ENCODE measurements at places on chromosomes 13 and 19. TPM values are rescaled to one million over a fixed set of nuclear protein-coding genes. Genes with fewer than 3 reads are reported as not detected.

ZNF573 gene
- 10.8 TPM for polyA plus RNA-seq

GRCh38 chr13:20118268-20119140 lies 42.3 kb downstream of the GJA3 start:
- DNase-seq, result peak; percentile 72

PTH2 gene
- polyA plus RNA-seq, result 1.6 TPM

NLRP7 gene
- 1.2 TPM for polyA plus RNA-seq

MBD3L1 gene
- not detected for polyA plus RNA-seq

- no peak for DNase-seq
Measured at GRCh38 chr13:43422116-43422515, 364.7 kb downstream of the ENOX1 start.

KCNC3 gene
- 0.89 TPM for polyA plus RNA-seq

GRCh38 chr19:48798937-48799336 lies 11.9 kb downstream of the BCAT2 start:
- peak; percentile 77 for DNase-seq

DNA sequence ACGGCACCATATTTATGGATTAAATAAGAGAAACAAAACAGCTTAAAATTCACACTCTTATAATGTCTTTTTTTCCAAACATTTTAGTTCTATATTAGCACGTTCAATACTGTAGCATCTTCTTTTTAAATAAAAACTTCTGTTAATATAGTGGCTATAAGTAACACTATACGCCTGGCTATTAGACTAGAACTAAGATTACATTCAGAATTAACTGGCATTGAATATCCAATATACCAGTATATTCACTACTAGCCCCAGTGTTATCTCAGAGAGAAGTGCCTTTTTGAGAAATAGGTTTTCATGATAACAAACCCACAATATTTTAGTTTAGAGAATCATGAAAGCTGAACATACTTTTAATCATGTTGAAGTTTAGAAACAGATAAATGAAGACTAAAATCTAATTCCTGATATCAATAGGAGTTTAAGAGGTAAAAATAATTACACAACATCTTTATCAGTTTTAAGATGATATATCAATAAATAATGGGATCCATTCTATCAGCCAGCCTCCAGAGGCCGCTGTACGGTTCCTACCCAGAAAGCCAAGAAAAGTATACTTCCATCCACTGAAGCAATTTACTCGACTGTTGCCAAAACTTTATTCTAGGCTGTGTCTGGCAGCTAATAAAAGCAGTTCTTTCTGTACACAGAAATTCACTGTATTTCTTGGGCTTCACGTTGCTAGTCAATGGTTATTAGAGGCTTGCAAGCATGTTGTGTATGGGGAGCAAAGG lies 1113.4 kb upstream of the MIR17HG start:
- DNase-seq, result no peak

GRCh38 chr13:94317063-94317491 lies 162.4 kb downstream of the DCT start:
- no peak for DNase-seq

SIGLEC12 gene
- polyA plus RNA-seq, result not detected

GRCh38 chr19:47109541-47110375 lies 3.8 kb downstream of the ZC3H4 start:
- DNase-seq, result peak; percentile 52

DNA sequence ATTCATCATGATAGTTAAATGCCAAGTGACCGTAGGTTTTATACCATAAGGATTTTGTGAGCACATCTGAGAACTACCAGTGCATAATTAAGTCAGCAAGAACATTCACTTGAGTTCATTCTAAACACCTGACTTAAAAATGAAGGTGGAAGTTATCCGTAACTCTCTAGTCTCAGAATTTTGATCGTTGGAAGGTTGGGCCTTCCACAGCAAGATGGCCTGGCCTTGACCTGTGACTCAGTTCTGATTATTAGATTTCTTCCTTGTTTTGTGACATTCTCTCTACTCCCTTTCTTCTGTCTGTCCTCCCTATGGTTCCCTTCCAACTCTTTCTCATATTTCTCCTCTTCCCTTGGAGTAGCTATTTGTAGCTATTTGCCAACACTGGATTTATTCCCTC lies 20.0 kb upstream of the WDFY2 start:
- DNase-seq, result no peak

DNA sequence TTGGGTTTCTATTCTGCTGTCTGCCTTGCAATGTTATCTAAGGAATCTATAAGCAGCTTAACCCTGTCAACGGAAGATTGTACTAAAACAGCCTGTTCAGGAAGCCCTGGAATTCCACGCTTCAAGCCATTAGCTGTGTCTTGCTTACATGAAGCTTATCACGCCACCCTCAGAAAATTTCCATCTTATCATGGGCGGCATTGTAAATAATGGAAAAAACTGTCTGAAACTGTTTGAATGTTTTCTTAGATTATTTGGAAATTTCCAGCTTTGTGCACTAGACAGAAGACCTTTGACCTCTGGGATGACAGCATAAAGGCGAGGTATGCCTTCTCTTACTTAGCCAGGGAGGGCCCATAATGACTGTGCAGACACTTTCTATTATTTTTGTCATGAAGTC lies 319.7 kb downstream of the KCNRG start:
- no peak for DNase-seq

- DNase-seq, result no peak
Measured at GRCh38 chr19:39679791-39680168, 24.1 kb downstream of the LGALS16 start.

- peak; percentile 36 for DNase-seq
Measured at GRCh38 chr19:1985588-1986356, 29.7 kb downstream of the BTBD2 start.

GNG7 gene
- polyA plus RNA-seq, result 5.8 TPM

SKA3 gene
- 179 TPM for polyA plus RNA-seq

DNA sequence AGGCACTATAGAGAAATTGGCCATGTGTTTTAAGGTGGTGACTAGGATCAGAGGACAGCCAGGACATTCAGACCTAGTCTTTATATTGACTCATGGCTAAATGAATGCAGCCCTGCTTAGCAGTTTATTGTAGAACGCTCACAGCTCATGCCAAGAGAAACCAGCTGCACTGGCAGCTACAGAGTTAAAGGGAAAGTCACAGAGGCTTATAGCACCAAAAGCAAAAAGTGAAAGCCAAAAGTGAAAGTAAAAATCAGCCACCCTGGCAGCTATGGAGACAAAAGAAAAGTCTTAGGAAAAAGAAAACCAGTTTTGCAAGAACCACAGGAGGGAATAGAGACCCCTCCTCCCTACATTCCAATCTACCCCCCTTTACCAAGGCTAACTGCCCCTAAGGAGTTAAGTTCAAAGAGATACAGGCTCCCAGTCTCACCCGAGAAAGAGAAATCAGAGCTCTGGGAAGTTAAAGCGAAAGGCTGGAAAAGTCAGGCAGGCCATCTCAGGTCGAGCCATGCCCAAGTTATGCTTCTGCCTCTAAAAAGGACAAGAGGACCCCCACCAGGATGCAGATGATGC lies 99.0 kb downstream of the ZNF429 start:
- DNase-seq, result peak; percentile 95

PSENEN gene
- polyA plus RNA-seq, result 175 TPM

RAB3A gene
- 20.3 TPM for polyA plus RNA-seq

DNA sequence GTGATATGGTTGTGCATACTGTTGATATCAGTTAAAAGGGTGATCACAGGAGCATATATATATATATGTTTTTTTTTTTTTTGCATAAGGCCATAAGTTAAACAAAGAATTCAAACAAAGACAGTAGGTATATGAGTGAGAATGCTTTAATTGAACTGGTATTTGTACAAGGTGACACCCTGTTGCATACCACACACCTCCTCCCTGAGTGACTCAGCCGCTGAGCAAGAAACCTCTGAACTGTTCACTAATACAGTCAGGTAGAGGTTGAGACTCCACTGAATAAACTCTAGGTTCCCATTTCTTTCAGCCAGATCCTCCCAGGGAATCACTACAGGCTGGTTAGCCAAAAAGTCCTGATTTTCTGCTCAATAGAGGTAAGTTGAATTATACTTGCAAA lies at the start of gene SCEL:
TSS of gene SCEL (plus strand) at position 259 of the 400 bp plus-strand sequence. CDS start 20,170 bp downstream, outside the sequence.
- no peak for DNase-seq

DNA sequence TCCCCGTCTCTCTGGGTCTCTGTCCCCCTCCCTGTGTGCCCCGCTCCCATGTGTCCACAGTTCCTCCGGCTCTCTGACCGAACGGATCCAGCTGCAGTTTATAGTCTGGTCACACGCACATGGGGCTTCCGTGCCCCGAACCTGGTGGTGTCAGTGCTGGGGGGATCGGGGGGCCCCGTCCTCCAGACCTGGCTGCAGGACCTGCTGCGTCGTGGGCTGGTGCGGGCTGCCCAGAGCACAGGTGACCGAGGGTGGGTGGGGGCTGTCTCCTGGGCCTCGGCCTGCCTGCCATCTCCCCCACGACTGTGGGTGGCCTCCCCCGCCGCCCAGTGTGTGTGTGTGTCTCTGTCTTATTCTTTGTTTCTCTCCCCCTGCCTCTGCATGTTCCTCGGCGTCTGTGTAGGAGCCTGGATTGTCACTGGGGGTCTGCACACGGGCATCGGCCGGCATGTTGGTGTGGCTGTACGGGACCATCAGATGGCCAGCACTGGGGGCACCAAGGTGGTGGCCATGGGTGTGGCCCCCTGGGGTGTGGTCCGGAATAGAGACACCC lies 10.3 kb downstream of the TRPM4 start:
- no peak for DNase-seq

RPS28 gene
- 1,790 TPM for polyA plus RNA-seq

DNA sequence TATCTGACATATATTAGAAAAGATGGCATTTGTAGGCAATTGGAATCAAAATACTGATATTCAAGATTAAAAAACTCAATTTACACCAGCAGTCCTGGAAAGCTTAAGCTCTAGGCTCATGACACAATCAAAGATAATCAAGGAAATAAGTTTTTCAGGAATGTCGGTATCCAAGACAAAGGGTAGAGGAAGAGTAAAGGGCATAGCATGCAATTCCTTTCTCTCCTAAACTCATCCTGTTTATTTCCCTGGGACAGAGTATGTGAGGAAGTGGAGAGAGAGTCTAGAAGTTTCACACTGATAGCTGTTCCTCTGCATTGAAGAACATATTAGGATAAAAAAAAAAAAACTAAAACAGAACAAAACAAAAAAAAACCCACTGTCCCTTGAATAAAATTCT lies 2452.1 kb downstream of the PCDH9 start:
- DNase-seq, result peak; percentile 17

DNA sequence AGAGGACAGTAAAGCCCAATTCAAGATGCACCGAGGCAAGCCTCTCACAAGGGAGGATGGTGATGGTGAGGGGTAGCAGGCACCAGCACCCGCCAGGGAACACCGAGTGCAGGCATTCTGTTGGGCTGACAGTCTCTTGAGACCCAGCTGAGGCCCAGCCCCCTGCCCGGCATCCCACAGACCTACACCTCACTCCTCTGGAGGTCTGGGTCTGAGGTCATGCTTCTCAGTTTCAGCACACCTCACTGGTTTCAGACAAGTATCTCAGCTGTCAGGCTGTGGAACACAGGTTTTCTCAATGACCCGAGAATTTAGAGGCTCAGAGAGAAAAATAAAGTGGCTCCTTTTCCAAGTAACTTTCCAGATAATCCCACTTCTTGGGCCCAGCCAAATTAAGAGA lies 27.7 kb upstream of the EPHX3 start:
- no peak for DNase-seq

DNA sequence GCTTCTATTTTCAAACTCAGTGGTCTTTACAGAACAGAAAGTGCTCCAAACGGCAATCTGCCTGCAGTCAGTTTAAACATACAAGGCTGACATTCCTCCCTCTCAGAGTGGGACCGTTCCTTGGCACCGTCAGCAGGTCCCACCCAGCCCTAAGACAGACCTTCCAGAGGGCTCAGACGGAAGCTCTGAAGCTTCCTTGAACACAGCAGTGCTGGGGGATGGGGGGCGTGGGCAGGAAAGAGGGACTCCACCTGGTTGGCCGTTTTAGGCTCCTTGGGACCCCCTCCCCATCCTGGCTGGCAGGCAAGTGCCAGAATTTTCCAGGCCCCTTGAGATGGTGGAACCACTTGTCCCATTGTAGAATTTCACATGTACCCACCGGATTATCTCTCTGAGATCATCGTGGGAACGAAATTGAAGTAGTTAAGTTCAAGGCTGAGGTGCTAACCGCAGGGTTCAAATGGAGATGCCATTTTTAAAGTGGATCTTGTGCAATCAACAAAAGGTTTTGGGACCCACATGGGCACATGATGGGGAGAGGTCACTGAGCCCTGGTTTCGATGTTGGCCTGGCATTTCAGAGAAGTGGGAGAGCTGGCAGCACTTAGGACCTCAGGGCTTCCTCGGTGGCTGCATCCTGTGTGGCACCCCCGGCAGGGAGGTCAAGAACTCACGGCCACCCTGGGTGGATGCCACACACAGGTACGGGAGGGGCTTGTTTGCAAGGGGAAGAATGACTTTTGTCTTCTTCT lies 46.2 kb downstream of the KLF2 start:
- no peak for DNase-seq

DNA sequence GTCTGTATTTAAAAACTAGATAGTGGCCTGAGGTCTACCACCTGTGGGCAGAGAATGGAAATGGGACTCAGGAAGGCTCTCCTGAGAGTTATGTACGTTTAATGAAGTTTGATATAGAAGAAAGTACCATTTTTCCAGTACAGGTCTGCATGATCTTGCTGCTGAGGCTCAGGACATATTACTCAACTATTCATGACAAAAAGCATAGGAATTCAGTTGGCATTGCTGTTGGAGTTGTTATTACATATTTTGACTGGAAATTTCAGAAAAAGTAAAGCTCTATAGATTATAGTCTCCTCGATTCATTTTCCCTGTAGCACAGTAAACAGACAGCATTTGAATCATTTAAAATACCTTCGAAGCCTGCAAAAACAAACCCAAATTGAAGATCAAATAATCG lies 469.8 kb downstream of the DCT start:
- DNase-seq, result no peak

DNA sequence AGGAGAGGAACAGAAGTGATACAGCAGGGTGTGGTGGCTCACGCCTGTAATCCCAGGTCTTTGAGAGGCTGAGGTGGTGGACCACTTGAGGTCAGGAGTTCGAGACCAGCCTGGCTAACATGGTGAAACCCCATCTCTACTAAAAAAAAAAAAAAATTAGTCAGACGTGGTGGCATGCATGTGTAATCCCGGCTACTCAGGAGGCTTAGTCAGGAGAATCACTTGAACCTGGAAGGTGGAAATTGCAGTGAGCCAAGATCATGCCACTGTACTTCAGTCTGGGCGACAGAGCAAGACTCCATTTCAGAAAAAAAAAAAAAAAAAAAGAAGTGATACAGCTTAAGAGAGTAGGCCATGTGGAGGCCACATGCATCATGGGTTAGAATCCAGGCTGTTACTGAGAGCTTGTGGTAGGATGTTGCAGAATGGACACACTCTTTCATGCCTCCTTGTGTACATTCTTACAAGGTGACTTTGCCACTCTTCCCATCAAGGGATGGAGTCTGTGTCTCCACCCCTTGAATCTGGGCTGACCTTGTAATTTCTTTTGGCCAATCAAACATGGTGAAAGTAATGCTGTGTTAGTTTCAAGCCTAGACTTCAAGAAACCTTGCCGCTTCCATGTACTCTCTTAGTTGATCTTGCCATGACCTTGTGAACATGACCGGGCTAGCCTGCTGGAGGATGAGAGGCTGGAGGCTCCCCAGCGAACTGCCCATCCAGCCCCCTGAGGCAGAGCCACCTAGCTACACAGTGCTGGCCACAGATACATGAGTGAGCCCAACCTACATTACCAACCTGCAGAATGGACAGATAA lies 12.3 kb downstream of the FAM187B start:
- DNase-seq, result no peak

TIMM13 gene
- polyA plus RNA-seq, result 347 TPM

FXYD3 gene
- 0.81 TPM for polyA plus RNA-seq

UBE2L5 gene
- polyA plus RNA-seq, result 0.21 TPM

- no peak for DNase-seq
Measured at GRCh38 chr13:104355041-104355670, 1288.9 kb upstream of the SLC10A2 start.

GRCh38 chr13:107202371-107203023 lies 634.6 kb upstream of the ARGLU1 start:
- DNase-seq, result no peak

Measured in GM23338 (cell line).